ENCODE measurements at places on chromosomes 3 and 15.

- no peak for DNase-seq
Measured at GRCh38 chr3:101643861-101644613, 32.9 kb downstream of the ZBTB11 start.

GRCh38 chr15:77266708-77267386 lies 153.1 kb downstream of the PEAK1 start:
- DNase-seq: no peak

DNA sequence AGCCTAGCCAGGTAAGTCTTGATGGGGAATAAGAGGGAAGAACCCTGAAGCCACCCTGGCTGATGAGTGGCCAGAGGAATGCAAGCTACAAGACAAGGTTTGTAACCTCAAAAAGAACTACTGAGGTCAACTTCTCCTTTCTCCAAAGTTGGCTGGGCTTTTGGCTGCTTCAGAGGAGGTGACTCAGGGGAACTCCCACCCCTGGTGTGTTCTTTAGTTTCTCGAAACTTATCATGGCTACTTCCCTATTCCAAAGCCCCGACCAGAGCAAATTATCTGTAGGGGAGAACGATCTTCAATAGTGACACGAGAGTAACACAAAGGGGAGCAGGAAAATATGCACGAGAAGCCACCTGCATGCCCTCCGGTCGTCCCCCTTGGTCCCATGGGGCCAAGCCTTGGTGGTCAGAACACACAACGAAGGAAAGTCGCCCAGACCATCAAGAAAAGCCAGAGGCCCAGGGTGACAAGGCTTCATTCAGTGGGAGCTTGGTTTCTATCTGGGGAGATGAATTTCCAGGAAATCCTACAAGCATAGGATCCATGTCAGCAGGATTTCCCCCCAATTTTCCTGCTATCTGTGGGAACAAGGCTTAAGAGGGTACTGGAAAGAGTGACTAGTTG lies 6.5 kb upstream of the BCL2A1 start:
- DNase-seq: no peak

- DNase-seq: no peak
Measured at GRCh38 chr3:195897081-195897852, 11.1 kb downstream of the TNK2 start.

DNA sequence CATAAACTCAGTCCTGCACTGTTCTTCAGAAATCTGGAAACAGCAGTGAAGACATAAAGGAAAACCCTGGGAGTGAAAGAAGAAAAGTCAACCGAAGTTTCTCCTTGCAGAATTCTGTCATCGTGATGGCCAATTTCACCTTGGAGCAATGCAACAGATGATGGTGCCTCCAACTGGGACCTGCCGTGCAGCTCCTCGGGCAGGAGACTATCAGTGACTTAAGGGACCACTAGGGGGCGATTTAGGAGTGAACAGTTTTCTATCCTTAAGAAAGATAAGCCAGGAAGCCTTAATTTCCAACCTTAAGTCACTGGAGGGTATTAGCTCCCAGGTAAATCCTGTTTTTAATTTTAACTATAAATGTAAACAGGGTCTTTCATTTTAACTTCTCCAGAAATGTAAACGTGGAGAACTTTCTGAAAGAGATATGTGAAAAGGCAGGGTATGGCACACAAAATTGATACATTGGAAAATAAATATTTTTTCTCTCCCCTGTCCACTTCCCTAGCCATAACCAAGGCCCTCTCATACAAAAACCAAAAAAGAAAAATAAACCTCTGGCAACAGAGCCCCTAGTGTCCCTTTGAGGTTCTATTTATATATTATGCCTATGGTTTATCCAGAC lies 116.3 kb downstream of the PDZRN3 start:
- no peak for DNase-seq

DNA sequence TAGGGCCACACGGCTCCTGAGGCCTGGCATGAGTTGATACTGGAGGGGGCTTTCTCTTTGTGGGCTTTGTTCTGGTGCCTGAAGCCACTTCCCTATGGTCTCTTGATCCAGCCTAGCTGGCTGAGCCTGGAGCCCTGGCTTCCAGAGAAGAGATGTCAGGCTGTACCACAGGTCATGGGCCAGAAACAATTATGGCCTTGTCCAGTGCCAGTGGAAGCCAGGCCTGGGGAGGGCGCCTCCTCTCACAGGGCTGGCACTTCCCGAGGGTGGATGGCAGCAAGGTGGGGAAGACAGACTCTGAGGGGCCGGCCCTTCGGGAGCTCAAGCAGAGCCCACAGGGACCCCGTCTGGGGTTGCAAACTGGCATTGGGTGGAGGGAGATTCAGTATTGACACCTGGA lies 34.9 kb upstream of the ACAD9 start:
- DNase-seq: no peak

DNA sequence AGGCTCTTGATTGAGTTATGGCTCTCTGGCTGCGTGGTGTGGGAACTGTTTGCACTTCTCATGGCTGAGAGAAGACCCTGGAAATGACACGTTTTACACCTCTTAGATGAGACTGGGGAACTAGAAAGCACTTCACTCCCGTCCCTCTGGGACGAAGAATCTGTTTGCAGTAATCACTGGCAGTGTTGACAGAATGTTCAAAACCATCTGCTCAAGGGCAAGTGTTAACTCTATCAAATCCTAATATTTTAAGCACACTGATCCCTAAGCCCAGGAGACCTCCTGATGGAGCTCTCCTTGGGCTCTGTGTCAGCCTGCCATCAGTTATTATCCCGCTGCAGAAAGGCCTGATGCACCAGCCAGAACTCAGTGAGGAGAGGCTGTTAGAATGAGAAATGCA lies 323.8 kb upstream of the DNAJC19 start:
- no peak for DNase-seq

DNA sequence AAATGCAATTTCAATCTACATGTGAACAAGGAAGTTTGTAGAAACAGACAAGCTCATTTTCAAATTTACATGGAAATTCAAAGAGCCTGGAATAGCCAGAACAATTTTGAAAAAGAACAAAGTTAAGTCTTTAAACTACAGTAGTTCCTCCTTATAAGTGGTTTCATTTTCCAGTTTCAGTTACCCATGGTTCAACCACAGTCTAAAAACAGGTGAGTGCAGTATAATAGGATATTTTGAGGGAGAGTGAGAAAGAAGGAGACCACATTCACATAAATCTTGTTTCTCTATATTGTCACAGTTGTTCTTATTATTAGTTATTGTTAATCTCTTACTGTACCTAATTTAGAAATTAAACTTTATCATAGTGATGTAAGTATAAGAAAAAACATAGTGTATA lies 45.8 kb upstream of the FOXB1 start:
- no peak for DNase-seq

DNA sequence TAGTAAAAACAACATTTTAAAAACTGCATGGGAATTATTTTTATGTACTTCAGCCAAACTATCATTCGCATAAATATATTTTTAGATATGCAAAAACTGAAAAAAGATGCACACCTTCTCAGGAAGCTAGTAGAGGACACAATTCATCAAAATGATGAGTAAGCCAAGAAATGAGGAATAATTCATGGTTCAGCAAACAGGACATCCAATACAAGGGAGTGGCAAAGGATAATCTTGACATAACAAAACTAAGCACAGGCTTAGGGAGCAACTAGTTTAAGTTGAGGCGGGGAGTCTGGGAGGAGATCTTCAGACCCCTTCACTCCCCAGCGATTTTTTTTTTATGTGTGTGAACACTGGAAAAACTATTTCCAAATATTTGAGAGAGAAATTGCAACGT lies 93.7 kb downstream of the ZNF280D start:
- no peak for DNase-seq

DNA sequence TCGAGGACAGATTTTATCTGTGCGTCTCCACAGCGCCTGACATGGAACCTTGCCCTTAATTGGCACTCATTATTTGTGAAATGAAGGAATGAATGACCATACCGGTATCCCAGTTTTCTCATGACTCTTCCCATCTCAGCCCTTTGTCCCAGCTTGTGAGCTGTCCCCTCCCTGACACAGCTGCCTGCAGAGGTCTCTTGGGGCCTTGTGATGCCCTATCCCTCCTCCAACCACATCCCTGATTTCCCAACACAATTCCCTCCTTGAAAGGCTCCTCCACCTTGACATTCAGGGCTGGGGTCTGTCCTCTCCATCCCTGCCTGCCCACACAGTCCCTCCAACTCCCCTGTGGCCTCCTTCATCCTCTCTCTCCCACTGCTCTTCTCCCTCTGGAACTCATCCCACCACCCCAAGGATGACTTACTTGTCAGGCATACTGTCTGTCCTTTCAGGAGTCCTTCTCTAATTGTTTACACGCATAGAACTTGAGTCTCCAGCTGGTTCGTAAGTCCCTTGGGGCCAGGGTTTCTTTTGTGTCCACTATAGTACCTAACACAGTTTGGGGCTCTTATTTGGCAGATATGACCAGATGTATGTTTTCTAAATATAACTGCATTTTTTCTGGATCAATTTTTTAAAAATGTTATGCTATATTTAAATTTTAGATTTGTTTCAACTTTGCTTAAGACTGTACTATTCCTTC lies 35.6 kb upstream of the FILIP1L start:
- no peak for DNase-seq

DNA sequence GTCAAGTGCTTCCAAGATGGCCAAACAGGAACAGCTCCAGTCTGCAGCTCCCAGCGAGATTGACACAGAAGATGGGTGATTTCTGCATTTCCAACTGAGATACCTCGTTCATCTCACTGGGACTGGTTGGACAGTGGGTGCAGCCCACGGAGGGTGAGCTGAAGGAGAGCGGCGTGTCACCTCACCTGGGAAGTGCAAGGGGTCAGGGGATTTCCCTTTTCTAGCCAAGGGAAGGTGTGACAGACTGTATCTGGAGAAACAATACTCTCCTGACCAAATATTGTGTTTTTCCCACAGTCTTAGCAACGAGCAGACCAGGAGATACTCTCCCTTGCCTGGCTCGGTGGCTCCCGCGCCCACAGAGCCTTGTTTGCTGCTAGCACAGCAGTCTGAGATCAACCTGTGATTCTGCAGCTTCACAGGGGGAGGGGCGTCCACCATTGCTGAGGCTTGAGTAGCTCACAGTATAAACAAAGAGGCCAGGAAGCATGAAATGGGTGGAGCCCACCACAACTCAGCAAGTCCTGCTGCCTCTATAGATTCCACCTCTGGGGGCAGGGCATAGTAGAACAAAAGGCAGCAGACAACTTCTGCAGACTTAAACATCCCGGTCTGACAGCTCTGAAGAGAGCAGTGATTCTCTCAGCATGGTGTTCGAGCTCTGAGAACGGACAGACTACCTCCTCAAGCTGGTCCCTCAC lies 293.5 kb upstream of the SUCLG2 start:
- no peak for DNase-seq

GRCh38 chr3:6222069-6222468 lies 638.8 kb upstream of the GRM7 start:
- DNase-seq: no peak

- DNase-seq: no peak
Measured at GRCh38 chr3:32106929-32107362, 526 bp downstream of the GPD1L start.

GRCh38 chr3:46852839-46853355 lies 10.3 kb downstream of the MYL3 start:
- no peak for DNase-seq

- no peak for DNase-seq
Measured at GRCh38 chr3:134277066-134277660, 26.5 kb upstream of the RYK start.

GRCh38 chr3:29065211-29065785 lies 215.6 kb upstream of the RBMS3 start:
- DNase-seq: peak; percentile 56

- no peak for DNase-seq
Measured at GRCh38 chr15:88649286-88649733, 10.5 kb downstream of the ISG20 start.

DNA sequence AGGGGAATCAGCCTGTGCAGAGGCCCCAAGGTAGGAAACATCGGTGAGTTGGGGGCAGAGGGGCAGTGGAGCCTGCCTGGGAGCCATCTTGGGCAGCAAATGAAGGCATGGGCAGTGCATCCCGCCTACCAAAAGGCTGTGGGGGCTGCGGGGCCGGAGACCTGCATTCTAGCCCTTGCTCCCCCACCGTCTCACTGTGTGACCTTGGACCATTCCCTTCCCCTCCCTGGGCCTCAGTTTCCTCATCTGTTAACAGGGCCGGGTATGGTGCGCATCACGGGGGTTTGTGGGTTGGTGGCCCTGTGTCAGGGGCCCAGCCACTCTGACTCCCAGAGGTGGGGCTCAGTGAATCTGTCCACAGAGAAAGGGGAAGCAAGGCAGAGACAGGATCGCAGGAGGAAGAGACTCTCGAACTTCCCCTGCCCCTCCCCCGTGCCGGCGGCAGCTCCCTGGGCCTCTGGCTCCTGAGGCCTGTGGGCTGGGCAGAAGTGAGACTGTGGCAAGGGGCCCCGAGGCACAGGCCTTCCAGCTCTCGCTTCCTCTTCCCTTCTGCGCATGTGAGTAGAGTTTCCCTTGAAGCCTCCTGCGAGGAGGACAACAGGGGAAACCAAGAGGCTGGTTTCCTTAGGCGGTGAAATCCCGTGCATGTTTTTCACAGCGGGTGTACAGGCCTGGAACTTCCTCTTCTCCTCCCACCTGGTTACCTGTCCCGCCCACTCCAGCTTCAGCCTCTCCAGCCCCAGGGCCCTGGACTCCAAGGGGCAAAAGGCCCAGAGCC lies 42.9 kb downstream of the IDH2 start:
- DNase-seq: no peak

DNA sequence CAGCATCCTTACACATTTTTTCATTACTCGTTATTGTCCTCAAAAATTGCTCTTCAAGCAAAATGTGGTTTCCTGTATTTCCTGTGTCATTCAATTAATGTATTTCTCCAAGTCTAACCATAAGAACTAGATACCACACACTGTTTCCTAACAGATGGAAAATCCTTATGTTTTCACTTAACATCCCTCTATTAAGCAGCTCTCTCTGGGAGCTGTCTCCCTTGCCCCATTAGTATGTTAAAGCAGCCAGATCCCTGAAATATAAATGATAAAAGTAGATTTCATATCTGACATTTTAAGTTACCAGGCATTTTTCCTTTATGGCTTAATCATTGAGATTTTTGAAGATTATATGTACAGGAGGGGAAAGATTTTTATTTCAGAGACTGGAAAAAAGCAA lies 15.9 kb downstream of the PFN2 start:
- DNase-seq: no peak

DNA sequence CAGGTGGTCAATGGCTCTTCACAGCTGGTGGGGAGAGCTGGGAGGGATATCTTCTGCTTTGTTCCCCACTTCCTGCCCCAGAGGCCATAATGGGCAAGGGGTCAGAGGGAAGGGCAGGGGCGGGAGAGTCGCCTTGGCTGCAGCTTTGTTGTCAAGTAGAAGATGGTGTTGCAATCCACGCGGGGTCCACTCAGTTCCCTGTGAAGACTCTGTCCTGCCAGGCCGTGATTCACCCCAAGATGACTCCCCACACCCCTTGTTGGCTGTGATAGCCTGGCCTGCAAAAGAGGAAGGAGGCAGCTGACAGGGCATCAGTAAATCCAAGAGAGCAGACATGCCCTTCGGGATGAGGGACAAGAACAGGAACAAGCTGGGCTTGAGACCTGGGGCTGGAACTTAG lies 6.9 kb downstream of the GALNT15 start:
- DNase-seq: no peak

DNA sequence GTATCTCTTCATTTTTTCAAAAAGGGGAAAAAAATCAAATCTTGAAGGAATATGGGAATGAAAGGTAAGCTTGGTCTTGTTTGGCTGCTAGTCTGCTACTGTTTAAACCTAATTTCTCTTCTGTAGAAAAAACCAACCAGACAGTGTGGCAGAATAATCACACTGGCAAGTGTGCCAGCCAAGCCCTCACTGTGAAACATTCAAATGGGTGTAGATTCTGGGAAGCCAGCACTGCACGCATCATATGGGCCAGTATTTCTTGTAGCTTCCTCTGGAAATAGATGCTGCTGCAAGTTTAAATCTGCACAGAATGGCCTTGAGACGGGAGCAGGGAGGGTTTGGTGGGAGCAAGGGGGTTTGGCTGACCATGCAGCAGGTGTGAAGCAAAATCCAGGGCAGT lies 62.1 kb downstream of the POMGNT2 start:
- DNase-seq: no peak

Data from DMS 273 treated with DMSO at 0.1 percent for 48 hours (cell line).